CD4-positive, alpha-beta T cell treated with Interleukin-6 for 4 hours (primary cell): ENCODE measurements at places on chromosomes 1 and 21.

DNA sequence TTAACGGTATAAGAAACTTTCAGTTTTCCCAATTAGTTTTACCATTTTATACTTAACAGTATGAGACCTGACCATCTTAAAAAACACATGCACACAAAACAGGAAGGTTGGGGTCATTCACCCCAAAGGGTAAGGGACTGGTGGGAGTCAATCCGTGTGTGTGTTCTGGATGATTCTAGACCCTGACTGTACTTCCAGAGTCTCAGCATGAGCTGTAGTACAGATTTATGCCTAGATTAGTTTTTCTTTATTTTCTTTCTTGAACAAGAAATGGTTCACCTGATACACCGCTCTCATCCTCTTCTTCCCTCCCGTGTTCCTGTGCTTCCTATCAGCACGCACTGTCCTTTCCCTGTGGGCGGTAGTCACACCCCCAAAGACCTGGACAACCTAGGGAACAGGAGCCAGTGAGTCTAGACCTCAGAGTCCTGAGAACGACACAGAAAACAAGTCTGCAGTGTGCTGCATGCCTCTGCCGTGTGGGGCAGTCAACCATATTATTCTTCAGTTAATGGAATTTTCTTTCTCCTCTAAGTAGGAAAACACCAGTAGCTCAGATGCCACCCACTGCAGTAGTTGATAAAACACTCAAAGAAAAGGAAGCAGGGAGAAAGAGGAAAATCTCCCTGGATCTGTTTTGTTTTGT is 38.9 kb upstream of the MRPS6 start:
- no peak for DNase-seq

DNA sequence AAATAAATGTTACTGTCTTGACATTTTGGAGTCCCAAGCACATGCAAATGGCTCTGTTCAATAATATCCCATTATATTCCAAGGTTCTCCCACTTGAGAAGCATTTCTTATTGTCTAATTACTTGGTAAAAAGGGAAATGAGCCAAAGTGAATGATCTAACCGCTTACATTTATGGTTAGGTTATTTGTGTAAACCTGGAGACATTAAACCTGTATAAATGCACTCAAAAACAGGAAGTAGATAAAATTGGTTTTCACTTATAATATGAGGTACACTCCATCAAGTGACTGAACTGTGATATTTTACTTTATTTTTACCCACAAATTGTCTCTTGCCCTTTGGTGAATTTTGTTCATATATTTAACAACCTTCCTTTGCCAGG is 26.8 kb downstream of the KIF1B start:
- DNase-seq = no peak

DNA sequence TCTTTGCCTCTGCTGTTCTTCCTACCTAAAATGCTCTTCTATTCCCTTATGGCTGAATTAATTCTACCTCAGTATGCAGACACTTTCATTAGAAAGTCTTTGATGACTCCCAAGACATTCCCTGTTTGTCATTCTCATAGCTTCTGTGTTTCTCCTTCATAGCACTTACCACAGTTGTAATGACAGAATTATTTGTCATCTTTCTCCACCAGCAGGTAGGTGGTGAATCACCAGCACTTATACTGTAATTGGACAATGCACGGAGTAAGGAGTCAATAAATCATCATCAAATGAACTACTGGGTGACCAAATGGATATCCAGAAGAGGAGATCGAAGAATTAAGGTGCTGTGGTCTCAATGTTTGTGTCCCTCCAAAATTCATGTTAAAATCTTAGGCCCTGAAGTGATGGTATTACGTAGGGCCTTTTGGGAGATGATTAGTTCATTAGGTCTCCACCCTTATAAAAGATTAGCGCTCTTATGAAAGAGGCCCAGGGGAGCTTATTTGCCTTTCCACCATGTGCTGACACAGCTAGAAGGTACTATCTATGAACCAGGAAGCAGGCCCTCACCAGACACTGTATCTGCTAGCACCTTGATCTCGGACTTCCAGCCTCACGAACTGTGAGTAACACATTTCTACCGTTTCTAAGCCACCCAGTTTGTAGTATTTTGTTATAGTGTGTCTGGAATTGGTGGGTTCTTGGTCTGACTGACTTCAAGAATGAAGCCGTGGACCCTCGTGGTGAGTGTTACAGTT is 2.4 kb upstream of the CCT8 start:
- DNase-seq = no peak

DNA sequence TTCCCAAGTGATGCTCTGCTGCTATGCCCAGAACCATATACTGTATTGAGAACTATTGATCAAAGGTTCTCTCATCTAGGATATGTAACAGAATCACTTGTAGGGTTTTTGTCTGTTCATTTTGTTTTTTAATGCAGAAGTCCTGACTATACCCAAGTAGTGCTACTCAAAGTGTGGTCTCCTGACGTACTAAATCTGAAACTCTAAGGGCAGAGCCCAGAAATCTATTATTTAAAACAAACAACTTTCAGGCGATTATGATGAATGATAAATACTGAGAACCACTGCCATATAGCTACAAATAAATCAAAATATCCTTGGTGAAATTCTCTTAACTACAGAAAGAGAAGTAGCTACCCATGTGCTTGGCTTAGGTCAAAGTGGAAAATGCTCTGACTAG is 10.1 kb downstream of the ZZZ3 start:
- no peak for DNase-seq

GRCh38 chr1:234659538-234659937 is 49.6 kb upstream of the IRF2BP2 start:
- no peak for DNase-seq
